ENCODE measurements at places on chromosomes 3 and 15.

GRCh38 chr15:49185473-49185872 is 15.4 kb downstream of the GALK2 start:
- DNase-seq, result no peak

GRCh38 chr15:52109559-52110451 is 2.8 kb downstream of the BCL2L10 start:
- DNase-seq, result no peak

- no peak for DNase-seq
Observed at GRCh38 chr3:178880274-178880673, 191.3 kb downstream of the ZMAT3 start.

- peak; percentile 1 for DNase-seq
Observed at GRCh38 chr15:29570948-29571791, 251.1 kb downstream of the TJP1 start.

DNA sequence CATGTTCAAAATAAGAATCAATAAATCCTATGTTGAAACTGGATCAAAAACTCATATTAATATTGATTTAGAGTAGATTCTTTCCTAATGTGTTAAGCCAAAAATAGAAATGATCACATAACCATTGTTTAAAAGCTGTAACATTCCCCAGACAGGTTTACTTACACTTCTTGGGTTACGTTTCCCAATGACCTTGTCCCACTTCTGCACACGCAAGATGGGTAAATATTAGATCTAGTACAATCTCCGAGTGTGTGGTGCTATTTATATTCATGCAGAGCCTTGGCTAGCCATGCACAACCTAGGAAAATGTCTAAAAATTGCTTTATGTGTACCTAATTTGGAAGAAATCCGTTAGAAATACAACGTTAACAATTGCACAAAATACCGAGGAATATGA is 39.6 kb downstream of the ERC2 start:
- DNase-seq, result no peak

DNA sequence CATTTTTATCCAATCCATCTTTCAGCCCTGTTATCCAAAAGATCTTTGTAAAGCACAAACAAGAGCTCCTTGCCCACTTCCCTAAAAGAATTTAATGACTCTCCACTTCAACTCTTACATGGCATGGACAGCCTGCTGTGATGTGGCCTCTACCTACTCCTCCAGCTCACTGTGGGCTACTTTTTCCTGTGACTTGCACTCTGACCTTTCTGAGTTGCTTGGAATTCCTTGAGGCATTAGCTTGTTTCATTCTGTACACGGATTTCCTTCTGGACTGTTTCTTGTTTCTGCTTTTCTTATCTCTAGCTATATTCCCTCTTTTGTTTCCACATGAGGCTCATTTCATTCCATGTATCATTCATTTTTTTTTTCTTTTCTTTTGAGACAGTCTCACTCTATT is 15.2 kb downstream of the QTRT2 start:
- DNase-seq, result no peak

- no peak for DNase-seq
Observed at GRCh38 chr3:179196098-179196497, 47.9 kb downstream of the PIK3CA start.

- no peak for DNase-seq
Observed at GRCh38 chr3:122094125-122094524, 39.0 kb downstream of the CD86 start.

DNA sequence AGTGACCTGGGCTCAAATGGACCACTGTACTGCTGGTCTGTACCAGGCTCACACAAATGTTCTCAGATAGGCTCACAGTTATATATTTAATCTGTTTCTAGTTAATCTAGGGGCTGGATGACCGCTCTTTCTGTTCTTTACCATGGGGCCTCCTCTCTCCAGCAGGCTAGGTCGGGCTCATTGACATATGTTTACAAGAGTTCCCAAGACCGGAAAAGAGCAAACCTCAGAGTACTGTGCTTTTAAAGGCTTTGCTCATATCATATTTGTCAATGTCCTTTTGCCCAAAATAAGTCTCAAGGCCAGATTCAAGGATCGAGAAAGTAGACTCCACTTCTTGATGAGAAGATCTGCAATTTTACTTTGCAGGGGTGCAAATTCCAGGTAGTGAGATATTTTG is 348.0 kb upstream of the EPHA6 start:
- DNase-seq, result no peak

- DNase-seq, result no peak
Observed at GRCh38 chr3:100548053-100548452, 55.6 kb downstream of the TMEM45A start.

DNA sequence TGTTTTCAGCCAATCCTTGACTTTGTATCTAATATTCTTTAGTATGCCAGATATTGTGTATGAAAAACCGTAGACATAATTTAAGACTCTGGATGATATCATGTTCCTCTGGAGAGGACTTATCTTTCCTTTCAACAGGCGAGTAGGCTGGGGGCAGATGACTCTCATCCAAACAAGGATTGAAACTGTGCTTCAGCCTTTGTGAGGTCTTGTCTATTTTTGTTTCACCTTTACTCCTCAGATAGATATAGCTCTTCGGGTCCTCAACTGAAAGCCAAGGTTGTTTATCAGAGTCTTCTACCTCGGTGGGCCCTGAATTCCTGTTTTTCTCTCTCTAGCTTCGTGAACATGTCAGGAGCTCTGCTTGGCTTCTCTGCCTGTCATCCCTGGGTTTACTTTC is 66.0 kb downstream of the C3orf20 start:
- no peak for DNase-seq

DNA sequence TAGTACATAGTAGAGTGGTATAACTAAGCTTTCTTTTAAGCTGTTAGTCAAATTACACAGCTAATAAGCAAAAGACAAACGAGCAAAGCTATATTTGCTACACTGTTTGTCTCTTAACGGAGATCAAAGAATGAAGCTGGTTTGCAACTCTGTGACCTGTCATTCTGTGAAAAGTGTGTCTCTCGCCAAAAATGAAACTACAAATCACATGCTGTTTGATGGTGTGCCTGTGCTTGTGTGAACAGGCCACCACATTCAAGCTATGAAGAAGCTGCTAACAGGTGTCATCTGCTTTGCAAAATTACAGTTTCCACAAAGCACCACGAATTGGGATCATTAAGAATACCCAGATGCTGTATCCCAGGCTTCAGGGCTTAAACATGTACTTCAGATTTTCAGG is 667.8 kb upstream of the NAALADL2 start:
- no peak for DNase-seq

GRCh38 chr3:129105862-129106261 is 15.7 kb downstream of the RAB43 start:
- DNase-seq, result no peak

DNA sequence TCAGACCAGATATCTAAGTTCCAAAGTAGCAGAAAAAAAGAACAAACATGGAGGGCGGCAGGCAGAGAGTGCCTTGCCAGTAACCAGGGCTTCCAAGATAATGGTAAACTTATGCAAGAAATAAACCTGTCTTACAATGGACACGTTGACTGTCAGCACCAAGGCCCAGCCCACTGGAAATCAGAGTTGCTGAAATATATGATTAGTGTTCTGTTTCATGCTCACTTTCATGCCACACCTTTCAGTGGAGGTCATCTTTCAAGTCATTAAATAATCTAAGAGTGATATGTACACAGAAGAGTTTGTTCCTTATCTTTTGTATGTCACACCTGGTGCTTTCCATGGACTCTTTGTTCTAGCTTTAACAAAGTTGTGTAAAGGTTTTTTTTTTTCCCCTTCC is 358.1 kb downstream of the MECOM start:
- no peak for DNase-seq

DNA sequence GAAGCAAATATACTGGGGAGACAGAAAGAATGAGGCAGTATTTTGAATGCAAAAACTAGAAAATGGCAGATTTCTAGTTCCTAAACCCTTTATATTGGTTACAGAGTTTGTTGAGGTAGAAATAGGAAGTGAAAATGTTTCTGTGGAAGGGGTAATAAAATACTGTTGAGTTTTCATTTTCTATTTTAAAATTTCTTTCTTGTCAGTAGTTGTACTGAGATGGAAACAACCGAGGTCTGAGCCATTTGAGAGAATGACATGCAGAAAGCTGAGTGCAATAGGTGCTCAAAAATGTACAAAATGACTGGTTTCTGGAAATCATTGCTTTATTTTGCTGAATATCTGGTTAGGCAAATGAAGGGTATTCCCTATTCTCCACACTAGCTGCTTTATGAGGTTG is 361.4 kb downstream of the CHL1 start:
- no peak for DNase-seq

GRCh38 chr3:104510131-104510849 is 856.4 kb upstream of the ALCAM start:
- DNase-seq, result no peak

DNA sequence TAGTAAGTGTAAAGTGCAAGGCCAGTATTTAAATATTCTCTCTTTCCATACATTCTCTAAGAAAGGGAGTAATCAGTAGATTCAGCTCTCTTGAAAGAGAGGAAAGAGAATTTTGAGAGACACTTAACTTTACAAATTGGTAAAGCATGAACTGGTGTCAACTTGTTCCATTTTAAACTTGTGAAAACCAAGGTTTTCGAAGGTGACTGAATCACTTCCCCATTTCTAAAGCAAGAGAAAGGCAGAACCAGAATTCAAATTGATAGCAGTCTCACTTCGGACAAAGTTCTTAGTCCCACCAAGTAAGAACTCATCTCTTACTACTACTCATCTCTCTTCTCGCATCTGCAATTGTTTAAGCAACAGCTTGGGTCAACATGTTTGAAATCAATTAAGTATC is 22.4 kb downstream of the TJP1 start:
- DNase-seq, result no peak

DNA sequence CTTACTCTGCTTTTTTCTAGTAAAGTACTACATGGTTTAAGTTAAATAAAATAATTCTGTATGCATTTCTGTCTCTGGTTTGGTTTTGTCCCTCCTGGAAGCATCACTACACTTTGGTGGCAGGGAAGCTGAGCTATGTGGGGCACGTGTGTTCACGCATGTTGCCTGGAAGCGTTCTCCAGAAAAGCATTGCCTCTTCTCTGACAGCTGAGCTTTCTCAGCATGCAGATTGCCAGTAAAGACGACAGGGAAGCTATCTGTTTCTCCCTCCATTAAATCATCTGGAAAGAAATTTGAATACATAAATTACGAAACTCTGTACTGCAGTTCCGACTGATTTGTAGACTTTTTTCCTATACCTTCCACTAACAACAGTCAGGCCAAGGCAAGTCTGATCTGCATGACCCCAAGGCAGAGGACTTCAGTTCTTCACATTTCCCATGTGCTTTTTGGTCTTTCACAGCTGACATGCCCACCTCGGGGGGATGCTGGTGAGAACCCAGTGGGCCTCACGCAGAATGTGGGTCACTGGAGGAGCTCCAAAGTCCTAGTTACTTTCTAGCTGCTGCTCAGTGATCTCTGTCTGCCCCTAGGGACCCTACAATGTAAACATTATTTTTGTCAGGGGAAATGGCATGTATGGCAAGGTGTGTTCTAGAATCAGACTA is 43.0 kb downstream of the PGPEP1L start:
- no peak for DNase-seq

GRCh38 chr3:149274220-149274619 is 52.6 kb upstream of the CP start:
- no peak for DNase-seq

All from stimulated activated CD8-positive, alpha-beta memory T cell treated with anti-CD3 and anti-CD28 coated beads, Interleukin-15, amount 100 ng/mL, for 48 hours (primary cell).